Psoas muscle (tissue), 8 donors: ENCODE measurements at places on chromosomes 2 and 18. TPM values are rescaled to one million over a fixed set of nuclear protein-coding genes. Genes with fewer than 3 reads are reported as not detected.

MSH6 gene
- total RNA-seq = 16.8 TPM

ANKRD30B gene
- not detected for total RNA-seq

TP53I3 gene
- 5.0 TPM for total RNA-seq

EFEMP1 gene
- total RNA-seq = 16.7 TPM

IL18RAP gene
- 0.45 TPM for total RNA-seq

GBX2 gene
- not detected for total RNA-seq

KCNIP3 gene
- 0.93 TPM for total RNA-seq

CFC1 gene
- total RNA-seq = not detected

IL1A gene
- total RNA-seq = not detected

KDSR gene
- total RNA-seq = 29.6 TPM

KLF7 gene
- 13.2 TPM for total RNA-seq

DBI gene
- 50.6 TPM for total RNA-seq

VWA3B gene
- total RNA-seq = not detected

HAAO gene
- 1.4 TPM for total RNA-seq

MSTN gene
- total RNA-seq = 2.1 TPM

PRKRA gene
- 53.1 TPM for total RNA-seq

SGO2 gene
- total RNA-seq = 0.39 TPM

HOXD9 gene
- 0.54 TPM for total RNA-seq

MYL1 gene
- 4,164 TPM for total RNA-seq

CDK15 gene
- total RNA-seq = 0.25 TPM

ZEB2 gene
- 45.3 TPM for total RNA-seq

ANKAR gene
- total RNA-seq = 6.7 TPM

SULT1C4 gene
- total RNA-seq = 0.52 TPM

NBAS gene
- 52.8 TPM for total RNA-seq

KIF1A gene
- total RNA-seq = 0.18 TPM

SFT2D3 gene
- 2.2 TPM for total RNA-seq

DIS3L2 gene
- 16.0 TPM for total RNA-seq

TNS1 gene
- total RNA-seq = 406 TPM

PPM1B gene
- 170 TPM for total RNA-seq

PPP1R1C gene
- total RNA-seq = 0.40 TPM

GKN2 gene
- not detected for total RNA-seq

BCL2 gene
- 19.3 TPM for total RNA-seq

PRKCE gene
- total RNA-seq = 22.8 TPM

SLC9A2 gene
- 7.1 TPM for total RNA-seq

CCDC85A gene
- 2.5 TPM for total RNA-seq

SLC8A1 gene
- 2.9 TPM for total RNA-seq

LIMS3 gene
- total RNA-seq = 24.4 TPM

KCTD1 gene
- total RNA-seq = 8.6 TPM

SMAD4 gene
- total RNA-seq = 98.6 TPM

VAMP8 gene
- total RNA-seq = 15.7 TPM

APCDD1 gene
- total RNA-seq = 47.0 TPM

UGT1A1 gene
- total RNA-seq = not detected

UGT1A5 gene
- not detected for total RNA-seq

KCNK3 gene
- total RNA-seq = 1.3 TPM

SERPINB8 gene
- total RNA-seq = 6.2 TPM

KLF11 gene
- total RNA-seq = 10.6 TPM

SLC23A3 gene
- total RNA-seq = 0.16 TPM

FAHD2A gene
- total RNA-seq = 39.0 TPM

CD8B2 gene
- total RNA-seq = not detected

CROCC2 gene
- total RNA-seq = not detected

SIGLEC15 gene
- not detected for total RNA-seq
